ENCODE measurements at places on chromosomes 2 and 18.
A peak's percentile ranks its signal among the peaks of the same experiment; 100 is the strongest.

DNA sequence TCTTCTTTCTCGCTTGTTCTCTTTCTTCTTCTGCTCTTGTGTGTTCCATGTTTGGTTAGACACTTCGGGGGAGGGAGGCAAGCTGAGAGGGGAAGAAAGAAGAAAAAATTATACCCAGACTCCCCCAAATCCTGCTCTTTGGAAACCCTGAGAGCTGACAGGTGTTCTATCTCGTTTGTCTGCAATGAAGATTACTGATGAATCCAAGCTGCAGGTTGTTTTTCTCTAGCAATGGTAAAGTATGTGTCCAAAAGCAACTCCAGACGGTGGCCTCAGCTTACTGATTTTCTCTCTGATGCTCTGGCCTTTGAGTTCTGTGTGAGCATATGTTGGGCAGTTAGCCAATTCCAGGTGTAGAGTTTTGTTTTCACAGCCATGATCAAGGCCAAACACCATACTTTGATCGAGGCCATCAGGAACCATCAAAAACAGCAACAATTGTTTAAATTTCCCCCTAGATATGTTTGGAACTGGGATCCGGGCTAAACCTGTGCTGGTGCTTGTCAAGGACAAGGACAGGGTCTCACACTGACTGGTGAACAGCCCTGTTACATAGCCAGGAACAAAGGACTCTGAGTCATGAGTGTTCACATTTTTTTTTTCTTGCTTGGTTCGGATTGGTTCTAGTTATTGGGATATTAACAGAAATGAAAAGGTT lies 142.0 kb downstream of the PRKCE start:
- DNase-seq = no peak

DNA sequence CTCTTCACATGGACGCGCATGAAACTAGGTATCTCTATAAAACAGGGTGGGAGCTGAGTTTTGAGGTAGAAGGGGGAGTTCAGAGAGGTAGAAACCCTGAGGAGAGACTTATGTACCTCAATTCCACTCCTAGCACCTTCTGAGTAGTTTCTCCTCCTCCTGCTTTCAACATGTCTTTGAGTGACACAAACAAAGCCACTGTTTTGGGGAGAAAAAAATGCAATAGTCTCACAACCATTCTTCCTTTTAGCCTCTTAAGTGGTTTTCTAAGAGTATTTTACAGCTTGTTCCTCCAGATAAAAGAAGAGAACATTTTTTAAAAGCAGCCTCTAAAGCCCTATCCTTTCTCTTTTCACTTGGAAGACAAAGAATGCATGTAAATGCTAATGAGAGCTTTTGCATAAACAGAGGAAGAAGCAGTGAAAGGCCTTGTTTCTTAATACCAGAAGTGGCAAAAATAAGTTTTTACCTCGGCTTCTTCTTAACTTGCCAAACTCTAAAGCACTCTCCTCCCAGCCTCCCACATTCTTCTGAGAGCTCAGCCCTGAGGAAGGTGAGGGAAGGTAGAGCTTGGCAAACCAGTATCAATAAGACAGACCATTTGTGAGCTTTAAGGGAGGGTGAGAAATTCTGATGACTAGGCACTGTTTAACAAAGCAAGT lies 1304.4 kb upstream of the ACVR2A start:
- no peak for DNase-seq

GRCh38 chr2:203209538-203209937 lies 29.3 kb upstream of the CYP20A1 start:
- no peak for DNase-seq

GRCh38 chr2:54482715-54483114 lies 26.6 kb downstream of the SPTBN1 start:
- peak; percentile 84 for DNase-seq

Data from RCC 7860 (cell line).